Esophagus muscularis mucosa (tissue), 4 donors: ENCODE measurements at places on chromosomes 3 and 15. TPM values are rescaled to one million over a fixed set of nuclear protein-coding genes. Genes with fewer than 3 reads are reported as not detected.
A peak's percentile ranks its signal among the peaks of the same experiment; 100 is the strongest.

Gene CCR9
- 0.17 TPM for total RNA-seq

Gene SNURF
- 1.9 TPM for total RNA-seq

- no peak for DNase-seq
- H3K4me1 ChIP-seq: peaks cover 98% of the 10 kb centered on the region
- H3K36me3 ChIP-seq: peaks cover 19% of the 10 kb centered on the region
Measured at GRCh38 chr3:30680789-30681648, 74.6 kb downstream of the TGFBR2 start.

DNA sequence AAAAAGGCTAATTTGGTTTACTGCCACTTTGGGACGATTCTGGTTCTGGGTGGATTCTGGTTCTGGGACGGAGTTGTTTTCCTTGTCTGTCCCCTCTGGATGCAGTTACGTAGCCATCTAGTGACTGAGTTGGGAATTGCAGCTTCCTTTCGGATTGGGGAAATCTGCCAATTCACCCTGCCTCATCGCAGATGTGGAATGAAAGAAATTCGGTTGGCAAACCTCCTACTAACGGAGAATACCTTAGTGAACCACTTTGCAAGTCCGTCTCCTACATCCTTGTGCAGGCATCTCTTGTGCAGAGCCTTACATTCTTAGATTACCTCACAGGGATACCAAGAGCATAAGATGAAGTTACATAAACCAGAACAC lies 31.5 kb upstream of the AP4E1 start:
- H3K27ac ChIP-seq: peak overlapping the region; percentile 46
- H3K36me3 ChIP-seq: no peaks in the 10 kb centered on the region
- H3K27me3 ChIP-seq: no peaks in the 10 kb centered on the region
- H3K4me1 ChIP-seq: peaks cover 12% of the 10 kb centered on the region

Gene NDUFB4
- total RNA-seq: 142 TPM

Gene SAMD7
- not detected for total RNA-seq

DNA sequence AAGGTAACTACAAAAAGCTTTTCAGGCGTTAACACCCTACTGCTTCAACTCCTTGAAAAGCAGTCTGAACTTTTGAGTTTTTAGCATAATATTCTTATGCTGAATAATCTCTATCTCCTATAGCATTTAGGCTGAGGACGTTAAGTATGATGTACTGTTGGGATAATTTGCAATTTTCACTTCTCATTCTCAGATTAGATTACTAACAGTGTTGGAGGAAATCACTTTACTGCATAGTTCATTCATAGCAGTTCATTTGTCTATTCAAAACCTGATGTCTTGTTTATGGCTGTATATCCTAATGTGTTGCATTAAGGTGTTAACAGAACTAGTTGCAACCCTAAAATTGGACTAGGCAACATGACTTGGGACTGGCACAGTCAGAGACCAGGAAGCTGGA lies 983.1 kb downstream of the FHIT start:
- DNase-seq: no peak
- H3K4me3 ChIP-seq: no peak overlapping the region
- no peak overlapping the region for H3K27ac ChIP-seq
- no peaks in the 10 kb centered on the region for H3K4me1 ChIP-seq

- no peak overlapping the region for H3K27ac ChIP-seq
- H3K27me3 ChIP-seq: no peaks in the 10 kb centered on the region
- no peak overlapping the region for H3K4me3 ChIP-seq
Measured at GRCh38 chr3:162052636-162053035, 556.0 kb downstream of the OTOL1 start.

Gene TMEM207
- not detected for total RNA-seq

DNA sequence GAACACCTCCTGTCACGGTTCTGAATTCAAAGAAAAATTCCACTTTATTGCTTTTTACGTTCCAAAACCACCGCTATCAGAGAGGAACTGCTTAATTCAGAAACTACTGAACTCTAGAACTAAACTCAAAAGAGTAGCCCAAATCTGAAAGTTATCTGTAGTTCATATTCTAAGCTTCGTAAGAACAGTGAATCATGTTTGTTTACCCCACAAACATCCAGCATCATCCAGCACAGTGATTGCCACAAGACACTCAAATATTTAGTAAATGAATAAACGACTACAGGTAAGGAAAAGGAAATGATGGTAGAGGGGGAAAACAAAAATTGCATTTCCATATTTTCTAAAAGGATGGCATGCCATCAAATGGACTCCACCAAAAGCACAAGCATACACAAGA lies 32.3 kb downstream of the VPS13C start:
- H3K27ac ChIP-seq: no peak overlapping the region
- H3K4me3 ChIP-seq: no peak overlapping the region
- no peak for DNase-seq
- peaks cover 29% of the 10 kb centered on the region for H3K36me3 ChIP-seq

DNA sequence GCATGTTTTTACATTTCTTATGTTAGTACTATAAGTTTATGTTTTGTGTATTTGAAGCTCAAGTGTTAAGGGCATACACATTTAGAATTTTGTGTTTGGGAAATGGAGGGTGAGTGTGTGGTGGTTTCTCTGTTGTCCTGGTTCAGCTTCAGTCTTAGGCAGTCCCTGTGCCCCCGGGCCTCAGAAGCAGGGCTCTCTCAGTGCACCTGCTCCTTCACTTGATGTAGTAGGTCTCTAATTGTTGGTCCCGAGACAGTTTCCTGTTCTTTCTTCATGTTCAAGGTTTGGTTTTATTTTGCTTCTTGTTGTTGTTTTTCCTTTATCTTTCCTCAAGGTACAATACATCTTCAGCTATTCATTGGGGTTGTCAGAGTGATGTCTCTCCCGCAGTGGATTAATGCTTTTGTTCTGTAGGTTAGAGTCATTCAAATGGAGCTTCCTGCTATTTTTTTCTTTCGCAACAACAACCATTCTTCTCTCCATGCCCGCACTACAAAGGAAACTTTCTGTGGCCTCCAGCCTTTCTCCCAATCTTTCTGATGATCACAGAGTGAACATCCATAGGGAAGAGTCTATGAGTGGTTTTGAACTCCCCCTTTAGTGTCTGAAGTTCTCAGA lies 177.8 kb upstream of the GOLGA6L4 start:
- DNase-seq: no peak
- no peaks in the 10 kb centered on the region for H3K4me1 ChIP-seq
- H3K4me3 ChIP-seq: no peak overlapping the region
- H3K27ac ChIP-seq: no peak overlapping the region
- no peaks in the 10 kb centered on the region for H3K36me3 ChIP-seq
- no peaks in the 10 kb centered on the region for H3K27me3 ChIP-seq

Gene CRYGS
- 1.2 TPM for total RNA-seq

DNA sequence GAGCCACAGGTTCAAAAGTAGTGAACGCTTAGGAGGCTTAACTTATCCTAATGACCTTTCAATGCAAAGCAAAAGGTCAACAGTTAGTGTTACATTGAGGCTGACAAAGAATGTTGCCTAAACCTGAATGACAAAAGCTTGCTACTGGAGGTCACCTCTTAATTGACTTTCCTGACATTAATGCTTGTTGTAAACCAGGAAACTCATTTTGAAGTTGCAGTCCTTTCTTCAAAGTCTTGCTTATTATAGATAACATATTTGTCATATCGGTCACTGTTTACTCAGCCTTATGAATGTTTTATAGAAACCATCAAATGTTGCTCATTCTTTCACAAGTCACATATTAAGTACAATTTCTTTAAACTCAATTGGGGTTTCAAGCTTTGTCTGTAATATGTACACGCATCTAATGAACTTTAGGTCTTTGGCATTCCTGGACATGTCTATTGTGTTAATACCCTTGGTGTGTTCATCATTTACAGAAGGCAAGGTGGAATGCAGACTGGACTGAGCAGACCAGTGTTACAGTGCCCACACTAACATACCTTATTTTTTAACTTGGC lies 488.2 kb upstream of the NECTIN3 start:
- no peak for DNase-seq
- no peak overlapping the region for H3K27ac ChIP-seq
- no peaks in the 10 kb centered on the region for H3K4me1 ChIP-seq
